ENCODE measurements at places on chromosomes 12 and 14. TPM values are rescaled to one million over a fixed set of nuclear protein-coding genes. Genes with fewer than 3 reads are reported as not detected.
A peak's percentile ranks its signal among the peaks of the same experiment; 100 is the strongest.

DNA sequence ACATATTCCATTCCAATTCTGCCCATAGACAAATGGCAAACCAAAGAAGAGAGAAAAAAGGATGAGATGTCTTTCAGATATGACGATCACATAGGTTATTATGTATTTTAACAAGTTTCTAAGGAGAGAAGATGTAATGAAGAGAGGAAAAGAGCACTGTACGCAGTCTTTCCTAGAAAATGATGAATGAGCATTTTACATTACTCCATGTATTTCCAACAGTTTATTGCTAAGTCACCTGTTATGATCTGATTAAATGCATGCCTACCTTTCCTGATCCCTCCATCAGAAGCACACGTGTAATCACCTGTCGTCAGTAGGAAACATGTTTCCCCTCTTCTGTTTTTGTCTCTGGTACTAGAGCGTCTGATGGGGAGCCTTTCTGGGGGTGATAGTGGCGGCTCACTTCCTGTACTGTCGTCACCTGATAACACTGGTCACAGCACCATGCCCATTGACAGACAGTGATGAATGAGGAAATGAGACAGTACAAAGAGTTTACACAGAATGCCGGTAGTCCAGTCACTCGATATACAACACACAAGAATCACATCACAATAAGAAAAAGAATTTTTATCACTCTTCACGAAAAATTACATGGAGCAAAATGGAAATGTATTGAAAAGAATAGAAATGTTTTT lies 161.6 kb downstream of the KCNC2 start:
- no peak for DNase-seq

GRCh38 chr12:120904197-120904773 lies at the start of gene SPPL3:
SPPL3 (minus strand) TSS chr12:120904358; CDS start chr12:120903867, 491 bp downstream.
- DNase-seq = peak; percentile 86

DNA sequence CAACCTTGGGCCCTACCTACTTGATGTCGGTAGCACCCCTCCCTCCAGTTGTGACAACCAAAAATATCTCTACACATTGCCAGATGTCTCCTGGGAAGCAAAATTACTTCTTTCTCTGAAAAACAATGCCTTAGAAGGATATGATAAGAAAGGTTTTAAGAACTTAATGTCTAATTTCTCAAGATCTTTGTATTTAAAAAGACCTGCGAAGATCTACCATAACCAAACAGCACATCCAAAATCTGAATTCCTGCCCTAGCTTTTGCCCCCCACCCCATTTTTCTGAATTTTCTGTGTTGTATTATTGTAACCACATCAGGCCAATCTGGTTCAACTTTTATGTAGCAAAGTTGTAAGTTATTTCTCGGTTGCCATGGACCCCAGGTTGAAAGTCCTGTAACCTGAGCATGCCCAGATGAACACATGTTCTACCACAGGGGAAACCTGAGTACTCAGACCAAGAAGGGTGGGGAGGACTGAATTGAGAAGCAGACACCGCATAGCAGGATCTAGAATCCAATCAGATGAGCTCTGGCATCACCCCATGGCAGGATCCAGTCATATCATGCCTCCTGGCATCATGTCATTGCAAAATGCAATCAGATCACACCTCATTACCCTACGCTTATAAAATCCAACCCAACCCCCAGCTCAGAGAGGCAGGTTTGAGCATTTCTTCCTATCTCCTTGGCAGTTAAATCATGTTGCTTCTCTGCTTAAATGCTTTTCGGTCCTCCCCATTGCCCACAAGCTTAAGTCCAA lies 8.7 kb downstream of the TMEM253 start:
- peak; percentile 41 for DNase-seq

DNA sequence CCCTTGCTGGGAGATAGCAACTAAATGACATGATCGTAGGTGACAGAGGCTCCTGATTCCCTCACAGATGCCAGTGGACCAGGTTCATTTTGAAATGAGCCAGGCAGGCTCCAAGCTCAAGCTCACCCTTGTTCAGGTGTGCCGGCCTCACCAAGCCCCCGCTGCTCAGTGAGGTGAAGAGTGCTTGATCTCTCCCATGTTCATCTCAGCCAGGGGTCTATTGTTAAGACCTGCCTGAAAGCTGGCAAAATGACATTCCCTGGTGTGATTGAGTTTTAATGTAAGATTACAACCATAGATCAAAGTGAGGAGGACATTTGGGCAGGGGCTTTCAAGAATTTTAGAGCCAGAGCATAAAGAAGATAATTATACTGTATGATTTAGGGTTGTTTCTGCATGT lies 497.9 kb downstream of the EGLN3 start:
- DNase-seq = no peak

GRCh38 chr12:113955109-113955970 lies 10.8 kb downstream of the RBM19 start:
- peak; percentile 44 for DNase-seq

TRHDE gene
- total RNA-seq = not detected

PPM1H gene
- total RNA-seq = 0.49 TPM

ITPR2 gene
- 14.3 TPM for total RNA-seq

ISCU gene
- 125 TPM for total RNA-seq

Data from MCF 10A (cell line).